Anterior cingulate cortex (tissue), 58 donors: ENCODE measurements at places on chromosomes 2 and 18.
A peak's percentile ranks its signal among the peaks of the same experiment; 100 is the strongest.

GRCh38 chr2:112627060-112628040 lies 18.4 kb upstream of the SLC20A1 start:
- peak; percentile 17 for DNase-seq

DNA sequence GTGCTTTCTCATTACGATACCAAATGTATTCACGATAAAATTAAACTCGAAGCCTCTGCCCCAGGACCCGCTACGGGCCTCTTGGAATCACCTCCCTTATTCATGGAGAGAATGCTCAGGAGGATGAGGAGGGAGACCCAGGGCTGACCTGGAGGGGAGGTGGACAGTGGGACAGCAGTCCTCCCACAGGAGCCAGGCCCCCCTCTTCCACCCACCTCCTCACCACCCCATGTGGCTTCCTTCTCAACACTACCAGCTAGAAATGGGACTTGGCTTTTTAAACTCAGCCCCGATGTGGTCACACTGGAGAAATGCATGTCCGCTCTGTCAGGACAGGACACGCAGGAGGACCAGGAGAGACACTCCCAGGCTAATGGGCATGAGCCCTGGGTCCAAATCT lies 147.9 kb upstream of the ID2 start:
- DNase-seq, result no peak

DNA sequence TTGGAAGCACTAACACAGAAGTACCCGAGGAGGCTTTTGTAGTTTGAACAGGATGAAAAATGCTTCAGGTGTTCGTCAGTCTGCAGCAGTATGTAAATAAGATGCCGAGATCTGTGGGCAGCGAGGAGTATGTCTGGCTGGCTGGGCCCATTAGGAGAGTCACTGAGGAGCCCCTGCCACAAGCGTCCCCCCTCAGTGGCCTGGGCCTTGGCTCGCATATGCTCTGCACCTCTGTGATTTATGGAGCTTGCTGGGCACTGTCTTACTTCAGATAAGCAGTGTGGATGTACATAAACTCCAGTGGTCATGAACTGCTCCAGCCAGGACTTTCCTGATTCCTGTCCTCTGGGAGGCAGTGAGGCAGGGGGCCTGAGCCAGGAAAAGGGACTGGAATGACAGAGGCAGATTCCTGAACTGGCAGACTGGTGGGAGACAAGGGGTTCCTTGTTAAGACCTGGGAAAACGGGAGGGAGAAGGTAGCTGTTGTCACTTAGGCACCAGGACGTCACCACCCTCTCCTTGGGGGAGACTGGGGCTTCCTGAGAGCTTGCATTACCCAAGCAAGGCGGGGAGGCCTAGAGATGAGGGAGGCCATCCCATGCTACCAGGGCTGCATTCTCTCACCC lies 46.0 kb downstream of the CELF4 start:
- no peak for DNase-seq

DNA sequence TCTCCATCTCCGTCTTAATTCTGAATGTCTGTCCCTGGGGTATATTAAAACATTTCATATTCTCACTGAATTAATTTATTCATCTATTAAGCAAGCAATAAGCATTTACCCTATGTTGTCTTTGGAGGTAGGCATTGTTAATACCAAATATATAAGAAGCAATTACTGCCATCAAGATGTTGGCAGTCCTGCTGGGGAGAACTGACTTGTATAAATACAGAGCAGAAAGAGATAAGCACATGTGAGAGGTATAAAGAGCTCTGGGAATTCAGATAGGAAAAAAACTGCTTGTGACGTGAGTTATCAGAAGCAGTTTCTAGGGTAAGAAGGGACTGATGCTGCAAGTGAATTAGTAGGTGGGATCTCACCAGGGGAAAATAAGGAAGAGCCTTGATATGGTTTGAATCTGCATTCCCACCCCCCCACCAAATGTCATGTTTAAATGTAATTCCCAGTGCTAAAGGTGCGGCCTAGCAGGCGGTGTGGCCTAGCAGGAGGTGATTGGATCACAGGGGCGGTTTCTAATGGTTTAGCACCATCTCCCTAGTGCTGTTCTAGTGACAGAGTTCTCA lies 286.8 kb downstream of the RAD51AP2 start:
- no peak for DNase-seq

GRCh38 chr2:111665551-111666116 lies 218.4 kb downstream of the ANAPC1 start:
- DNase-seq, result no peak

- no peak for DNase-seq
Observed at GRCh38 chr2:207863345-207863744, 93.6 kb upstream of the FZD5 start.

DNA sequence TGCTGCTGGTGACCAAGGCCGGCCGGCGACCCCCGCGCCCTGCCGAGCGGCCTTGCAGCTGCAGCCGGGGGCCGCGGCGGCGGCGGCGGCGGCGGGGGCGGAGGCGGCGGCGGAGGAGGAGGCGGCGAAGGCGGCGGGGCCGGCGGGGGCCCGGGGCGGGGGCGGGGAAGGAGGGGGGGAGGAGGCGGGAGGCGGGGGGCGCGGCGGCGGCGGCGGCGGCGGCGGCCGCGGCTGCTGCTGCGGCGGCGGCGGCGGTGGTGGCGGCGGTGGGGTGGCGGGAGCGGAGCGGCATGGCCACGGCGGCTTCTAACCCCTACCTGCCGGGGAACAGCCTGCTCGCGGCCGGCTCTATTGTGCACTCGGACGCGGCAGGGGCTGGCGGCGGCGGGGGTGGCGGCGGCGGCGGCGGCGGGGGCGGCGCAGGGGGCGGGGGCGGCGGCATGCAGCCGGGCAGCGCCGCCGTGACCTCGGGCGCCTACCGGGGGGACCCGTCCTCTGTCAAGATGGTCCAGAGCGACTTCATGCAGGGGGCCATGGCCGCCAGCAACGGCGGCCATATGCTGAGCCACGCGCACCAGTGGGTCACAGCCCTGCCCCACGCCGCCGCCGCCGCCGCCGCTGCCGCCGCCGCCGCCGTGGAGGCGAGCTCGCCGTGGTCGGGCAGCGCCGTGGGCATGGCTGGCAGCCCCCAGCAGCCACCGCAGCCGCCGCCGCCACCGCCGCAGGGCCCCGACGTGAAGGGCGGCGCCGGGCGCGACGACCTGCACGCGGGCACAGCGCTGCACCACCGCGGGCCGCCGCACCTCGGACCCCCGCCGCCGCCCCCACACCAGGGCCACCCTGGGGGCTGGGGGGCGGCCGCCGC lies 1.5 kb downstream of the POU3F3 start:
- DNase-seq, result no peak

GRCh38 chr2:205972113-205972512 lies 113.9 kb downstream of the INO80D start:
- DNase-seq, result no peak

GRCh38 chr2:44722026-44722625 lies 219.4 kb upstream of the SIX3 start:
- no peak for DNase-seq

DNA sequence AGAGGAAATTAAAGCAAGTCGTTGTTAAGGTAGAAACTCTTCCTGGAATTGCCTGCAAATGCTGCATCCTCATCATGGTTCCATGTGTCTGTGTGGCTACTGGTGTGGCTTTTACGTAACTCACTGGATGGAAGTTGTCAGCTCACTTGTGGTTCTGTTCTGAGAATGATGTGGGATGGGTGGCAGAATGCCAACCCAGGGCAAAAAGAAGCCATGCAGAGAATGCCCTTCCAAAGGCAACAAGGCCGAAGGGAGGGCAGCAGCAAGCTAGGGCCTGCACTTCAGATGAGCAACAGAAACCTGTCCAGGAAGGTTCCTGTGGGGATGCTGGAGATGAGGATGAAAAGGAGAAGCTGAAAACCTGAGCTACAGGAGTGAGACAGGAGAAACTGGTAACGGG lies 10.4 kb upstream of the NAPG start:
- no peak for DNase-seq

GRCh38 chr18:22043837-22044236 lies 125.6 kb upstream of the GATA6 start:
- DNase-seq, result no peak

- DNase-seq, result no peak
Observed at GRCh38 chr2:238914648-238915015, 66.7 kb downstream of the TWIST2 start.

GRCh38 chr2:9238591-9239326 lies 32.1 kb downstream of the ASAP2 start:
- DNase-seq, result no peak

- no peak for DNase-seq
Observed at GRCh38 chr2:225366731-225367130, 32.8 kb upstream of the NYAP2 start.

GRCh38 chr2:221289389-221289788 lies 282.7 kb downstream of the EPHA4 start:
- DNase-seq, result no peak

DNA sequence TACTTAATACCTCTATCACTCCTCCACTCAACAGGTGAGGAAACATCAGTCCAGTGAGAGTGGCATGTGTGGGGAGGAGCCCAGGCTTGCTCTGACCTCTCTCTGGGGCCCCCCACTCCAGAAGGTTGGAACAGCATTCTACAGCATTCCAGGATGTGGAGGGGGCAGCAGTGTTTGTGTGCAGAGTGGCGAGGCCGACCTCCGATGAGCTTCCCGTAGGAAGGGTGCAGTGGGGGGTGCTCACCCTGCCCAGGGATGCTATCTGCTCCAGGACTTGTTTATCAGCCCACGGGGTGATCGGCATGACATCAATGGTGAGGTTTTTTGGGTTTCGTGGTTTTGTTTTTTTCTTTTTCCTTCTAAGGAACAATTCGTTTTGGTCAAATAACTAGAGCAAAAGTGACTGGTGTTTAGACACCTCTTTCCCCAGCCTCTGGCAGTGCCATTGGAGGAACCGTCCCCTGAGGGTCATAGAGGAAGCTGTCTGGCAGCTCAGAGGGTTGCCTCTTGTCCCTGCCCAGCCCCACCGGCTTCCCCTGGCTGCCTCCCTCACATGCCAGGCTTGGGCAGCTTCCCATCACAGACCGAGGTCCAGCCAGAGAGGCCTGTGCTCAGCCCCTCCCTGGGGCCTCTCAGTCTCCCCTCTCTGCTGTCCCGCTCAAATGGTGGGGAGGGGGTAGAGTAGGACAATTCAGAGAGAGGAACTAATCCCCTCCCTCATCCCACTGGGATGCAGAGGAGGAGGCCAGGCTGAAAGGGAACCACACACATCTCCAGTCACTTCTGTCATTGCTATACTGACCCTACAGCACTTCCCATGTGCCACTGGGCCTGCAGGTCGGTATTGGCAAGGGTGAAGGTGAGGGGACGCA lies 96.5 kb downstream of the ZFP36L2 start:
- DNase-seq, result no peak

- no peak for DNase-seq
Observed at GRCh38 chr2:11996618-11997017, 250.2 kb downstream of the LPIN1 start.

DNA sequence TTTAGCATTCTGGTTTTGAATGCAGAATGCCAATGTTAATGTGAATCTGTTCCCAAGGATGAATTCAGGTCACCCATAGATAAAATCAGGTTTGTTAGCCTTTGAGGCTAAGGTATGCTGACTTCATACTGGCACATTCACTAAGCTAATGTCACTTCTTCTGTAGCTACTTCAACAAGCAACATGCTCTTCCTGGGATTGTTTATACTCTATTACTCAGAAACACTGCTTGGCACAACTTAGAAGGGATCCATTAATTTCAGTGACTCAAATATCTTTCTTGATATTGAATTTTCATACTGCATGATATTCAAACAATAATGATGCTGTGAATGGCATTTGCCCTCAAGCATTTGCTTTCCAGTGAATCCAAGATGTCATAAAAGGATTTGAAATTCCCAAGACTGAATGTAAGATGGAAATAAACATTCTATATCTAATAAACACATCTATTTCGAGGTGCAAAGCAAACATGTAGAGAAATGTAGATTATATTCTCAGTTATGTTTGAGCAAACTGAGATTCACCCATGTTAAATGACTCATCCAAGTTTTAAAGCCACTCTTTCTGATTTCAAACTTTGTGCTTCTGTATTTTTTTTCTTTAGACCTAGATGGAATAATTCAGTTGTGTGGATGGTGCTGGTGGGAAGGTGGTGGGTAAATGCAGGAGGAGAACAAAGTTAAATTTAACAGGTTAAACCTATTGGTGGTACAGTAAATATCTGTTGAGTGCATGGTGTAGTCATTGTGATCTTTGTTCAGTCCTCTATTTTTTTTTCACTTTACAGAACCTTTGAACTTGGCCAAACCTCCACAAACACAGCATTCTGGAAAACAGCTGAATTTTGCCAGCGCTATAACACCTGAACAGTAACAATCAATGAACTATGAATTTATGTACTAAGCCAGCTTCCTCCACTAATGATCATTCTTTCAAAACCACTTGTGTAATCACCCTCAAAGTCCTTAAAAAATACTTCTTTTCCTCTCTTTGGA lies 162.1 kb upstream of the XIRP2 start:
- no peak for DNase-seq

- DNase-seq, result no peak
Observed at GRCh38 chr2:20224164-20224715, 690 bp downstream of the SDC1 start.

DNA sequence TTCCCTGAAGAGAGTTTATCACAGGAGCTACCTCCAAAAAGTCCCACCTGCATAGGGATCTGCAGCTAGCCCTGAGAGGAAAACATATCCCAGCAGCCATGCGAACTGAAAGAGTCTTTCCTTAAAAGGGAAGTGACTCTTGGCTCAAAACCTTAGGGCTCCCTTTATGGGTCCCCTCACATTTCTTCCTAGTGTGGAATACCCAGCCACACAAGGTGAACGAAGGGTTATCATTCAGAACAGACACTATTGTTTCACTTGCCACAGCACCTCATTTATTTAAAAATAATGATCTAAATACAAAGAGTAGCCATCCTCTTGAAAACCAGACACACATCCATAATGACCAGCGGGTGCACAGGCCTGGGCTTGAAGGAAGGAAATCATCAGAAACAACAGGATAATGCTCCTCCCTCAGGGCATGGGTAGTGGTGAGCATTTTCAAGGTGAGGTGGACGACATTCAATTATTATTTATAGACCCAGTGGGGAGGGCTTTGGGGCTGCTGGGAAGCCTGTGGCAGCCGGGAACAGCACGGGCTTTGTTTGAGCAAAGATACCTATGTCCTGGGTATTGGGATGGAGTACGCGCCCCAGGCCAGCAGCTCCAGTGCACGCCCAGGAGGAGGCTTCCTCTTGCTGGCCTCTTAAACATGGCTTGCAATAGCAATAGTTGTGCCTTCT lies 119.0 kb upstream of the ITGA6 start:
- no peak for DNase-seq

GRCh38 chr2:36562973-36563532 lies 34.9 kb downstream of the FEZ2 start:
- peak; percentile 57 for DNase-seq

DNA sequence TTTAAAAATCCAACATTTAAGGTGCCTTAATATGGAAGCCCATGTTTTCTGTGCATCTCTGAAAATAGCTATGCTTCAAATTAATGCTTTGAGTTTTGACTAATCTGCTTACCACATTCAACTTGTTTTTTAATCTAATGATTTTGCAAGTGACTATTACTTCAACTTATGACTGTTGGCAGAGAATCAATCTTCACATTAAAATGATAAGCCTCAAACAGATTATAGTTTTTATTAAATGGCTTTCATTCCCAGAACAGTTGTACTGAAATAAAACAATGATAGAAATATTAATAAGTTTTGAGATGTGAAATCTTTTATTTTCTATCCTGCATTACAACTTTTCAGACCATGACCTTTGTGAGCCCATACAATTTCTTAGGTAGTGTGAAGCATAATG lies 347.5 kb downstream of the ZNF804A start:
- no peak for DNase-seq

GRCh38 chr2:20542269-20542668 lies 95.4 kb downstream of the RHOB start:
- no peak for DNase-seq

- no peak for DNase-seq
Observed at GRCh38 chr18:23485386-23485785, 17.9 kb upstream of the RMC1 start.
